Cerebellum (tissue), 4 donors: ENCODE measurements at places on chromosomes 12 and 14. TPM values are rescaled to one million over a fixed set of nuclear protein-coding genes. Genes with fewer than 3 reads are reported as not detected.

GEMIN2 gene
- total RNA-seq, result 26.0 TPM

PRB2 gene
- not detected for total RNA-seq

PTPRQ gene
- total RNA-seq, result 0.73 TPM

KRT75 gene
- not detected for total RNA-seq

RAPGEF3 gene
- total RNA-seq, result 11.9 TPM

KRT3 gene
- not detected for total RNA-seq

PSME1 gene
- total RNA-seq, result 19.6 TPM

RNF41 gene
- 64.3 TPM for total RNA-seq

PUS1 gene
- 10.8 TPM for total RNA-seq

PPP1R36 gene
- total RNA-seq, result 0.54 TPM

TEDC1 gene
- total RNA-seq, result 6.8 TPM

TCL1A gene
- total RNA-seq, result not detected

WNT1 gene
- not detected for total RNA-seq

SPX gene
- total RNA-seq, result 1.5 TPM

BICD1 gene
- total RNA-seq, result 124 TPM

NUAK1 gene
- 43.6 TPM for total RNA-seq

HOXC11 gene
- total RNA-seq, result not detected

HCAR1 gene
- total RNA-seq, result 1.1 TPM

FSCB gene
- 0.18 TPM for total RNA-seq

MSI1 gene
- 16.4 TPM for total RNA-seq

CLBA1 gene
- 7.5 TPM for total RNA-seq

RPL10L gene
- total RNA-seq, result not detected

ZNF641 gene
- total RNA-seq, result 34.1 TPM

TMEM119 gene
- total RNA-seq, result 1.1 TPM

ATP6V1D gene
- total RNA-seq, result 109 TPM

RHEBL1 gene
- total RNA-seq, result 0.91 TPM

IL26 gene
- total RNA-seq, result not detected

GALC gene
- 35.5 TPM for total RNA-seq

CACNB3 gene
- total RNA-seq, result 28.4 TPM

C12orf54 gene
- total RNA-seq, result not detected

MGAT4C gene
- 38.7 TPM for total RNA-seq

HOXC5 gene
- not detected for total RNA-seq

TAMALIN gene
- total RNA-seq, result 5.4 TPM

TPPP2 gene
- total RNA-seq, result not detected

FOXA1 gene
- not detected for total RNA-seq

ASPG gene
- total RNA-seq, result 0.45 TPM

CIT gene
- total RNA-seq, result 32.9 TPM

OAS1 gene
- 2.6 TPM for total RNA-seq

ARMH4 gene
- total RNA-seq, result 47.2 TPM

NTF3 gene
- 17.1 TPM for total RNA-seq

COX8C gene
- total RNA-seq, result not detected

LALBA gene
- total RNA-seq, result not detected

CD163L1 gene
- total RNA-seq, result 5.4 TPM

DMAC2L gene
- total RNA-seq, result 12.5 TPM

OVCH1 gene
- total RNA-seq, result 1.6 TPM

DTX3 gene
- total RNA-seq, result 49.6 TPM

KLRC2 gene
- 3.7 TPM for total RNA-seq

OR6C2 gene
- not detected for total RNA-seq

ACSM4 gene
- total RNA-seq, result not detected

GLS2 gene
- total RNA-seq, result 6.1 TPM

FICD gene
- total RNA-seq, result 3.4 TPM

CDCA3 gene
- 10.2 TPM for total RNA-seq

POMT2 gene
- total RNA-seq, result 21.9 TPM

SEC23A gene
- 94.2 TPM for total RNA-seq
